ENCODE measurements at places on chromosomes 12 and 14.

GRCh38 chr12:2011643-2012607 lies 7.7 kb upstream of the DCP1B start:
- DNase-seq = no peak

- no peak for DNase-seq
These were observed 33.1 kb downstream of the PHLDA1 start for GRCh38 chr12:75998292-75999063.

DNA sequence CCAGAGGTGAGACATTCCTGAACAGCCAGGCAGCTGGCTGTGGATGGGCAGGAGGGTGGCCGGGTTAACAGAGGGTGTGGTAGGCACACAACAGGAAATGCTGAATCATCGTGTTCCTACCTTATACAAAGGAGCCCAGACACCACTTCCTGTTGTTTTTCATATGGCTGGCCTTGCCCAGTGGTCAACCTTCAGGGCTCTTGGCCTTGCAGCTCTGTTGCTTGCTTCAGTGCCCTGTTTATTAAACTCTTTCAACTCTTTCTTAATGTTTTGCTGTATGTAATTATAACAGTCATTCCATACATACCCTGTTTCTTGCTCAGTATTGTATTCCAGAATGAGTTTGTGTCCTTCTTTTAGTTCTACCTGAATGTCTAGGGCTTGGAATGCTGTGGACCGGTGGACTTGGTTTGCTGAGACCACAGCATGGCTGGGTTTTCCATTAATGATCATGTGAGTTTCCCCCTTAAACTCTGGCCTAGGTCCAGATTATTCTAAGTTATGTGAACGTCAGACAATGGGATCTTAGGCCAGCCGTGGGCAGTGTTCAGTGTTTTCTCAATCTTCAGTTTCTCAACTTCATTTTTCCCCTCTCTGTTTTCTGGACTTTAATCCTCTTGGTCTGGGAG lies 11.9 kb downstream of the CFAP54 start:
- DNase-seq = peak; percentile 61

DNA sequence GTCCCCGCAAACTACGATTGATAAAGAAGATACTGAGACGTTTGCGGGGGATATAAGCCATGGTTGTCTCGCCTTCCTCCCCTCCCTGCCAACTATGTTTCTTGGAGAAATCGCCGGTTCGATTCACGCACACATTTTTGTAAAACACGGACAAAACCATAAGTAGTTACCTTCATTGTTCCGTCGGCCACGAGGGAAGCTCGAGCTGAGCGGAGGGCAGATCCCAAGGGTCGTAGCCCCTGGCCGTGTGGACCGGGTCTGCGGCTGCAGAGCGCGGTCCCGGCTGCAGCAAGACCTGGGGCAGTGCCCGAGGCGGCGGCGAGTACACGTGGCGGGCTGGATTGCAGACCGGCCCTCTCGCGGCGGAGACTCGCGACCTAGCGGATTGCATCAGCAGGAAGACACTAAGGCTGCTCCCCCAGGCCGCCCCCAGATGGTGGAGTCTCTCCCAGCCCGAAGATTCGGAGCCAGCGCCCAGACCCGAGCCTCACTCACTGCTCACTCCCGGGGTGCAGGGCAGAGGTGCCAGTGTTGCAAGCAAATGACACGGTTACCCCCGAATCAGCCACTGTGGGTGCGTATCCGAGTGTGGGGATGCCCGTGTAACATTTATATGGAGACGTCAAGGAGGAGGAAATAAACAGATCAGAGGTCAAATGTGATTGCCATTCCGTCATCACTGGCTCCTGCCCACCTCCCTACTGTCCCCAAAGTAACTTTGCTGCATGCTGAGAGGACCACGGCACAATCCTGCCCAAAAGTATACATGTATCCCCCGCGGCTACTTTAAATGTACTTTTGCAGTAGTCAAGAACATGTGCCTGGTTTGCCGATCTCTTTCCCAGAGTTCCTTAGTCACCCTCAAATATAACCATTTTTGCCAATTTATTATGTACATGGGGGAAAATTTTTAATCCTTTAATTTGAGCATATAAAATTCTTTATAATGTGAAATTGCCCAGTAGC lies at the start of gene BCAT1:
Gene BCAT1, minus strand, starts transcription at position 345 of the 966 bp plus-strand sequence. Its CDS starts 169 bp downstream, at position 176.
- DNase-seq = peak; percentile 42

GRCh38 chr14:25007832-25008231 lies 42.1 kb downstream of the STXBP6 start:
- DNase-seq = no peak

- no peak for DNase-seq
These were observed 3.1 kb downstream of the OTUB2 start for GRCh38 chr14:94029265-94029664.

- no peak for DNase-seq
These were observed 28.6 kb downstream of the GNS start for GRCh38 chr12:64730588-64730969.

- DNase-seq = no peak
These were observed 195.1 kb downstream of the IPO8 start for GRCh38 chr12:30500532-30500931.

DNA sequence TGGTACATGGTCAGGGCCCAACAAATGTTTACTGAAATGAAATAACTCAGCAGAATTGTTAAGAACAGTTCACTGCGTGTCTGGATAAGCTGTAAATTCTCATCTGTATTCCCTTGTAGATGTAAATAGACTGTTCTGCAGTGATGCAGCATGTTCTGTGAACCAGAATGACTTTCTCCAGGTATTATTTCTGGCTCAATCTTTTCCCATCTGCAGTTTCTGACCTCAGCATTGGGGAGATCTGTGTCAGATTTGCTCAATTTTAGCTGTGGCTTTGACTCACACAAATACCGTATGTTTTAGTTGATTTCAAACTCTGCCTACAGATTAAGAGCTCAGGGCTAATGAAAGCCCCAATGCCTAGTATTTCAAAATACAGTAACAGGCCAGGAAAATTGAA lies 49.2 kb upstream of the DICER1 start:
- DNase-seq = no peak

DNA sequence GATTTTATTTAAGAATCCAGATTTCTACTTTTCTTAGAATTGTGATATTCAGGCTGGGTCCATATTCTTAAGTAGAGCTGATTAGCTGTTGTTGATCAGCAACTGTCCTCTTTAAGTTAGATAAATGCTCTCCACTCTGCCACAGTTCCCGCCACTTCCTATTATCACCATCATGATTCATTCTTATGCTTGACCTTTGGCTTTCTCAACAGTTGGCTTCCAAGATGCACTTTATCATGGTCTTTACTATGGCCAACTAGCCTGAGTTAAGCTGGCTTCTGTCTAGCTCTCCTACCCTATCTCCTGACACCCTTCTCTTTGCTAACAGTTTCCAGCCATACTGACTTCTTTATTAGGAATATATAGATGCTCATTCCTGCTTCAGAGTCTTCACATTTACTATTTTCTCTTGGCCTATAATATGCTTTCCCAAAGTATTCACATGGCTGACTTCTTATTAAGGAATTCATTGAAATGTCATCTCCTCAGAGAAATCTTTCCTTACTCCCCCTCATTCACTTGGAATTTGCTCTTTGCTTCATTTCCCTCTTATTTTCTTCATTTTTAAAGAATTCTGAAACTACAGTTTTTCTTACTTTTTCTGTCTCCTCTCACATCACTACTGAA lies 149.0 kb upstream of the IGF1 start:
- DNase-seq = no peak

- DNase-seq = no peak
These were observed 965.1 kb upstream of the TMEM132C start for GRCh38 chr12:127301876-127302275.

DNA sequence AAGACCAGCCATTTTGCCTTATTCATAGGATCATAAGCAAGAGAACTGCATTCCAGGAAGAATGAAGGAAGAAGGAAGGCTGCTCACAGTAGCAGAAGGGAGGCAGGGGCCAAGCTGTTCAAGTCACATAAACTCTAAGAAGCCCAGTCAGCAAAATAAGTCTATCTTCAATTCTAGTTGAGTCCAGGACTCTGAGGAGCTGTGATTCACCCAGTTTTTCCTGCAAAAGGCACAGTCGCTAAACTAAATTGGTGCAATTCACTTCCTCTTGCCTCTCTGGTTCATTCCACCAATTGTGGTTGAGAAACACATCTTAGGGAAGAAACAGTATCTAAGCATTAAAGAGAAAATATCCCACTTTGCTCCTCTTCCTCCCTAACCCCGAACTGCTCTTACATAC lies 9.8 kb downstream of the ZNF641 start:
- no peak for DNase-seq

- DNase-seq = no peak
These were observed 14.3 kb downstream of the CFL2 start for GRCh38 chr14:34699873-34700621.

GRCh38 chr12:49524660-49525324 lies 14.0 kb upstream of the KCNH3 start:
- no peak for DNase-seq
